ENCODE measurements at places on chromosomes 2 and 18. TPM values are rescaled to one million over a fixed set of nuclear protein-coding genes. Genes with fewer than 3 reads are reported as not detected.

DNA sequence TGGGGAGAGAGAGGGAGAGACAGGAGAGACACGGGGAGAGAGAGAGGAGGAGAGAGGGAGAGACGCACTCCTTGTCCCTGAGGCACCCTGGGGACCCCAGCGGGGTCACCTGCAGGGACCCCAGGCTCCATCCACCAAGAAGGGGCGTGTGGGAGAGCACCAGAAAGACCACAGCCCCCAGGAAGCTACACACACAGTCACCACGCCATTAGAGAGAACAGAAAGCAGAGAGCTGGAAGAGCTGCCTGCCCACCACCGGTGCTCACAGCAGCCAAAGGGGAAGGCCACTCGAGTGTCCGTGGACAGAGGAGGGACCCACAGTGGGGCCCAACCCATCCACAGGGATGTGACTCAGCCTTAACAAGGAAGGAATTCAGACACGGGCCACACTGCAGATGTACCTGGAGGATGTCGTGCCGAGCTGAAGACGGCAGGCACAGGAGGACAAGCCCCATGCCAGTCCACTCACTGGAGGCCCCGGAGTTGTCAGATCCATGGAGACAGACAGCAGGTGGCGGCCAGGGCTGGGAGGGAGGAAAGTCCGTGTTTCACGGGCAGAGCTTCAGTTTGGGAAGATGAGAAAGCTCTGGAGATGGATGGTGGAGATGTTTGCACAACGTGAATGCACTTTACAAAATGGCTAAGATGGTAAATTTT, 11.5 kb upstream of the NFATC1 start:
- peak; percentile 38 for DNase-seq

GRCh38 chr2:12606472-12607000, 110.2 kb upstream of the TRIB2 start:
- no peak for DNase-seq

Gene DNER
- 0.05 TPM for total RNA-seq

DNA sequence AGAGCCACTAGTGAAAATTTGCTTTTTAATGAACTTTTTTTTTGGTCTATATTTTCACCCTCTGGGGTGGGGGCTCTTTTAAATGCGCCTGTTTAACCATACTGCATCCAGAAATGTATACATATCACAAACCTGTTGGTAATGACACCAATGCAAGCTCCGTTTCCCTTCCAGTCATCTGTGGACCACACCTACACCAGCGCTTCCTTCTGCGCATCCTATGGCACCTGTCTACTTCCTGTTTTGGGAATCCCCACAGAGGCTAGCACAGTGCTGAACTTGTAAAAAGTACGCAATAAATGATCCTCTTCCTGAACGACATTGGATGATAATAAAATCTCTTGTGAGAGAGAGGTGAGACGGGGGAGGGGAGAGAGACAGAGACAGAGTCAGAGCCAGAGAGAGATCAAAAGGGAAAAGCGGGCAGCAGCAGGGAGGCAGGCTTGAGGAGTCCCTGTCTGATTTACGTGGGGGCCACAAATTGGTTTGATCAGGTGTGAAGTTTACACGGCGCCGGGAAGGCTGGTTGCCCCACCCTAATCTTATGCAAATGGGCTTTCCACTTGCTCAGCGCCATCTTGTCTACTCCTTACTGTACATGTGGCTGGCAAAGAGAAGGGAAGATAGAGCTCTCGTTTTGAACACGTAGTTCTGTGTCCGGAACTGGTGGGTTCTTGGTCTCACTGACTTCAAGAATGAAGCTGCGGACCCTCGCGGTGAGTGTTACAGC, 38.1 kb upstream of the SLC38A11 start:
- DNase-seq: no peak

- no peak for DNase-seq
Observed at GRCh38 chr2:111673526-111673925, 210.5 kb downstream of the ANAPC1 start.

Data from SJSA1 (cell line).